ENCODE measurements at places on chromosomes 2 and 18. TPM values are rescaled to one million over a fixed set of nuclear protein-coding genes. Genes with fewer than 3 reads are reported as not detected.

CENPA gene
- 52.8 TPM for total RNA-seq

ADRA2B gene
- total RNA-seq: 0.05 TPM

OBSL1 gene
- total RNA-seq: 23.3 TPM

ADAM23 gene
- total RNA-seq: 10.3 TPM

PROKR1 gene
- not detected for total RNA-seq

GPR45 gene
- not detected for total RNA-seq

C2orf80 gene
- not detected for total RNA-seq

HPCAL1 gene
- 127 TPM for total RNA-seq

ATG16L1 gene
- 47.5 TPM for total RNA-seq

All from A549 treated with CpdA at 1 μM for 4 hours (cell line).